Astrocyte (in vitro differentiated cells and primary cell): ENCODE measurements at places on chromosomes 3 and 15.

DNA sequence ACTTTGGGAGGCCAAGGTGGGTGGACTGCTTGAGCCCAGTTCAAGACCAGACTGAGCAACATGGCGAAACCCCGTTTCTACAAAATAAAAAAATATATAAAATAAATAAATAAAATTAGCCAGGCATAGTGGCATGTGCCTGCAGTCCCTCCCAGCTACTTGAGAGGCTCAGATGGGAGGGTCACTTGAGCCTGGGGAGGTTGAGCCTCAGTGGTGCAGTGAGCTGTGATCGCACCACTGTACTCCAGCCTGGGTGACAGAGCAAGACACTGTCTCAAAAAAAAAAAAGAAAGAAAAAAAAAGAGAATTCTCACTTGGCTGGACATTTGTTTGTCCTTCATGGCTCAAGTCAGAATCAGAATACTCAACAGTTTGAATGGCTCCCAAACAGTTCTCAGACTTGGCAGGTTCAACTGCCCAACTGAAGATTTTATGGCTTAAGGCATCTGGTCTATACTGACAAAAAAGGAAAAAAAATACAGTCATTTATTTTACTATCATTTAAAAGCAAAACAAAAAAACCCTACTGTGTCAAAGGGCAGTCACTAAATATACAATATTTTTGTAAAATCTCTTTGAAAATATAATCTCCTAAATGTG lies 106.6 kb downstream of the FBXL22 start:
- H3K27me3 ChIP-seq, result no peaks in the 10 kb centered on the region
- DNase-seq, result no peak
- H3K4me3 ChIP-seq, result no peak overlapping the region
- H3K27ac ChIP-seq, result no peak overlapping the region
- peaks cover 5% of the 10 kb centered on the region for H3K36me3 ChIP-seq
- H3K4me1 ChIP-seq, result no peaks in the 10 kb centered on the region

DNA sequence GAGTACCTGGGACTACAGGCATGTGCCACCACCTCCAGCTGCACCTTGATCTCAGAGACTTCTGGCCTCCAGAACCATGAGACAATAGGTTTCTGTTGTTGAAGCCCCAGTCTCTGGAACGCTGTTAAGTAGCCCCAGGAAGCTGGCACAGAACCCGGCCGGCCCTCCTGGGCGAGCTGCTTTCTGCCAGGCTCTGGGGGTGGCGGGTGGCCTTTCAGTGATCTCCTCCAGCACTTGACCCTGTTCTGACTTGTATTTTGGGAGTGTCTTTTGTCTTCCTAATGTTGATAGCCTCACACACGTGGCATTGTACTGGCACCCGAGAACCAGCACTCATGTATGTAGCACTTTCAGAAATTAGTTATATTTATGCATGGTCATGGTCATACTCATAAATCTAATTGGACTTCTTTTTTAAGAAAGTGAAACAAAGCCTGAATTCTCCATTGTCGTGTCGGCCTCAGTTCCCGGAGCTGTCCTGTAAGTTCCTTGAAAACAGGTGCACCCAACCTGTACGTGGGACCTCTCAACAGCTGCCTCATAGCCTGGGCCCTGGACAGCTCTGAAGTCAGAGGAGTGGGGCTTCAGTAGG lies 74.0 kb downstream of the TFRC start:
- DNase-seq, result no peak
- no peaks in the 10 kb centered on the region for H3K36me3 ChIP-seq
- H3K4me3 ChIP-seq, result no peak overlapping the region
- no peaks in the 10 kb centered on the region for H3K4me1 ChIP-seq

GRCh38 chr15:36691579-36692357 lies 112.3 kb downstream of the CDIN1 start:
- H3K27ac ChIP-seq, result no peak overlapping the region
- H3K36me3 ChIP-seq, result no peaks in the 10 kb centered on the region
- peaks cover 4% of the 10 kb centered on the region for H3K4me1 ChIP-seq
- H3K27me3 ChIP-seq, result no peaks in the 10 kb centered on the region
- no peak for DNase-seq

- no peak overlapping the region for H3K4me3 ChIP-seq
- H3K27ac ChIP-seq, result no peak overlapping the region
- peaks cover 3% of the 10 kb centered on the region for H3K4me1 ChIP-seq
- no peaks in the 10 kb centered on the region for H3K36me3 ChIP-seq
- no peaks in the 10 kb centered on the region for H3K27me3 ChIP-seq
These were observed 55.3 kb downstream of the CLDN1 start for GRCh38 chr3:190266913-190267290.

- no peak overlapping the region for H3K4me3 ChIP-seq
- H3K4me1 ChIP-seq, result peaks cover 21% of the 10 kb centered on the region
- H3K36me3 ChIP-seq, result no peaks in the 10 kb centered on the region
- no peak for DNase-seq
- no peak overlapping the region for H3K27ac ChIP-seq
These were observed 3.0 kb downstream of the INKA1 start for GRCh38 chr3:49805897-49806701.

GRCh38 chr15:52427804-52428203 lies 100.9 kb downstream of the MYO5A start:
- H3K4me3 ChIP-seq, result no peak overlapping the region
- no peaks in the 10 kb centered on the region for H3K27me3 ChIP-seq
- H3K27ac ChIP-seq, result no peak overlapping the region

- H3K4me1 ChIP-seq, result peaks cover 31% of the 10 kb centered on the region
- peaks cover 1% of the 10 kb centered on the region for H3K36me3 ChIP-seq
These were observed 2.1 kb downstream of the TRA2B start for GRCh38 chr3:185935465-185936272.
